ENCODE measurements at places on chromosomes 13 and 19.
A peak's percentile ranks its signal among the peaks of the same experiment; 100 is the strongest.

DNA sequence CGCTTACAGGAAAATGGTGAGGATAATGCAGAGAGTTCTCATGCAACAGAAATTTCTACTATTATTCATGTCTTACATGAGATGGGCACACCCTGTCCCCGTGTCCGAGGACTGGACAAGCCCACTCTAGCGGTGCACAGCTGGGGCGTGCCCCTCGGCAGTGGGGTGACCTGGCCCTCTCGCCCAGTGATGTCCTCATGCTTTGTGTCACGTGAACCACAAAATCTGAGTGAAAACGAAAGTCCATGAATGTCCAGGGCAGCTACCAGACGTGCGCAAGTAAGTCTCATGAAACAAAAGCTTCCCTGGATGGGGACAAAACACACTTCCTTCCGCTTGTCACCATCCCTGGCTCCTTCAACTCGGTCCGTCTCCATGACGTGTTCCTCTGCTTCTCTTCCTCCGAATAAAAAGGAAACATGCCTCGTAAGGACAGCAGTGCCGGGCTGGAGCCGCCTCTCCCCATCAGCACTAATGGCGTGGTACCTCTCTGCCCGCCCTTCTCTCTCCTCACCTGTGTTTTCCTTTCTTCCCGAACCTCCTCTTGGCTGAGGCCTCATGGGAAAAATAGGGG lies 45.6 kb downstream of the ANKRD10 start:
- no peak for DNase-seq

DNA sequence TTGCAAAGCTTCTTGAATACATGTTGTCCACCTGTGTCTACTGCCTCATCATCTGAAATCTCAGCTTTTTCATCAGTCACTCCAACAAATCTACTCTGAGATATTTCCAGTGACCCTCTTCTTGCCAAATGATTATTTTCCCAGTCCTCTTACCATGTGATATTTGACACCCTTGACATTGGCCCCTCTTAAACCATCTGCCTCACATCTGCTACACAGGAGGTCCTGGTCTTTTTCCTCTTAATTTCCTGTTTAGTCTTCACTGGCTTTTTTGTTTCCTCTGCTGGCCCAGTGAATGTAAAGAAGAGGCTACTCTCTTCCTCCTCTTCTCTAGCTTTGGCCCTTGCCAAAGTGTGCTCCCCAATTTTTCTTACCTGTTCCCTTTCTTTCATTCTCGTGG lies 218.7 kb downstream of the DNAJC15 start:
- no peak for DNase-seq

- DNase-seq = peak; percentile 5
These were observed 19.5 kb downstream of the CCDC70 start for GRCh38 chr13:51881296-51881695.

- DNase-seq = no peak
These were observed 888.3 kb downstream of the PCDH9 start for GRCh38 chr13:66341635-66342377.

DNA sequence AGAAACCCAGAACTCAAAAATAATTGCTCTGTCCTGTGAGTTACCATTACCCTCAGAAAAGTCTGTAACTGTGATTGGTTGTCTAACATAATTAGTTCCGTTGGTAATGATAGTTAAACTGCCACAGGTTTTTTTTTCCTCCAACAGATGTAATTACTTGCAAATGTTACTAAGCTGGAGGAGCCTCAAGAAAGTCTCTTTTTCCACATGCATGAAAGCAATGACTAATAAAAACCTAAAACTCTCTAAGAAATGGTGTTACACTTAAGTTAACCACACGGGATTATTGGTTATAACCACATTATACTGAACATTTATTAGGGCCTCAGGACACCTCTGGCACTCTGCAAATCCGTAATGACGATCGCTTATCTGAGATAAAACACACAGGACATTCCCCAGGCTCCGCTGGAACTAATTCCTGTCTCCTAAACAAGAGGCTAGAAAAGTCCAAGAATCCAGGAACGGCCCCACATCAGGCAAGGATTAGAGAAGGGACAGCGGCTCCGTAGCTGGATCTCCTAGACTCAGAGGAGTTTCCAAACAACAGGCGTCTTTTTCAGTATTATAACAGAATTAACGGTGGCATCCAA lies 753 bp downstream of the ZNF235 start:
- no peak for DNase-seq
